Activated naive CD4-positive, alpha-beta T cell treated with anti-CD3 and anti-CD28 coated beads, Interleukin-2, amount 10 ng/mL, durations not matched to agents 7 days and 5 days (primary cell): ENCODE measurements at places on chromosomes 11 and 22.
A peak's percentile ranks its signal among the peaks of the same experiment; 100 is the strongest.

GRCh38 chr22:41524809-41525449 lies 19.3 kb downstream of the POLR3H start:
- peak; percentile 85 for DNase-seq

GRCh38 chr22:48845356-48845936 lies 982.2 kb downstream of the BRD1 start:
- no peak for DNase-seq

GRCh38 chr11:15194671-15195415 lies 80.1 kb downstream of the INSC start:
- DNase-seq = no peak

GRCh38 chr11:772429-773390 lies 4.6 kb downstream of the GATD1 start:
- no peak for DNase-seq
